ENCODE measurements at places on chromosomes 11 and 22.

DNA sequence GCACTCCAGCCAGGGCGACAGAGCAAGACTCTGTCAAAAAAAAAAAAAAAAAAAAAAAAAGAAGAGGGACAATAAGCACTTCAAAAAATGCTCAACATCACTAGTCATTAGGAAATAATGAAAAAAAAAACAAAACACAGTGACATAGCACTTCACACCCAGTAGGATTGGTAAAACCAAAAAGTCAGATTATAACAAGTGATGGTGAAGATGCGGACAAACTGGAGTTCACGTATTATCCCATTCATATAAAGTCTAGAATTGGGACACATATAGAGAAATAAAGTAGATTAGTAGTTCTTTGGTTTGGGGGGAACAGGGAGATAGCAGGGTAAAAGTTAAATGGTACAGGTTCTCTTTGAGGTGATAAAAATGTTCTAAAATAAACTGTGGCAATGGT, 64.6 kb downstream of the MRTFA start:
- no peak for DNase-seq

DNA sequence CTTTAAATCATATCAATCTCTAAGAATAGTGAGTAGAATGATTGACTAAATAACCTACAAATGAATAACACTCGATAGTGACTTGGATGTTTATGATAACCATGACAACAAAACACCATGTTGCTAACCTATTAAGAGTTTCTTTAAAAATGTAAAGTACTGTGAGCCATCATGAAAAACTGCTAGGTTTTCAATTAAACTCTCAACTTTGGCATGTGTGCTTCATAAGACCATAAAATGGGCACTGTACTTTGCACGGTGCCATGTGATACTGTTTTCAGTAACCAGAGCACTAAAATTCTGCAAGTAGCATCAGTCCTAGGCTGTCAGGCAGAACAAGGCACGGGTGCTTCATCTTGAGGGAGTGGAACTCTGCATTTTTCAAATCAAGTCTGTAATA, 96.2 kb upstream of the TRIM77 start:
- DNase-seq = no peak

- no peak for DNase-seq
These were observed 16.0 kb downstream of the FZD4 start for GRCh38 chr11:86938900-86939880.

GRCh38 chr11:67464411-67465188, 4.5 kb downstream of the TMEM134 start:
- peak; percentile 70 for DNase-seq

DNA sequence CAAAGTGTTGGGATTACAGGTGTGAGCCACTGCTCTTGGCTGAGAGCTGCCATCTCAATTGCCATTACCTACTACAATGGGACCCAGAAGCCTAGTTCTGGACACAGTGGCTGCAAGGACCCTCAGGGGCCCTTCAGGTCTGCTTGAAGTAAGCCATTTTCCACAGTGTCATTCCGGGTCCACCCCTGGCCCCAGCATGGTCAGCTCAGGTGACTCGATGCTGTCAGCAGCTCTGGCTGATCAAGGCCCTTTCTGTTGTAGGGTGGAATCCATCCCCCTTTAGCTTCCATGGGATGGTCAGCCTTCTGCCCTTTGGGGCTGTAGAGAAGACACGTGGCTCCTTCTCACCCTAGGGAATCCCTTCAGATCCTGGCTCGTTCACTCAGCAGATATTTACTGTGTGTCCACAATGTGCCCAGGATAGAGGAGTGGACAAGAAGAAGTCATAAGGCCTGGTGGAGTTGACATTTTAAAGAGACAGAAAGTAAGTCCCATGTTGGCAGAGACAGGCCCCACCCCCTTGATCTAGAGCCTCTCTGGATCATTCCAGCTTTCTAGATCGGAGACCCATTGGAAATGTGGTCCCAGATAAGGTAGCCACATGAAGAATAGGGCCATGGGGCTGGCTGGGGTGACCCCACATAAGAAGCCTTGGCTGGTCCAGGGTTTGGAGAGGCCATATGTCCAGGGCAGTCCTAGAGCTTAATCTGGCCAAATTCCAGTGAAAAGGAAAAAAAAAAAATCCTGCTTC, 15.1 kb upstream of the KAT5 start:
- DNase-seq = no peak

GRCh38 chr11:19868281-19868821, 155.7 kb downstream of the NAV2 start:
- peak; percentile 26 for DNase-seq

DNA sequence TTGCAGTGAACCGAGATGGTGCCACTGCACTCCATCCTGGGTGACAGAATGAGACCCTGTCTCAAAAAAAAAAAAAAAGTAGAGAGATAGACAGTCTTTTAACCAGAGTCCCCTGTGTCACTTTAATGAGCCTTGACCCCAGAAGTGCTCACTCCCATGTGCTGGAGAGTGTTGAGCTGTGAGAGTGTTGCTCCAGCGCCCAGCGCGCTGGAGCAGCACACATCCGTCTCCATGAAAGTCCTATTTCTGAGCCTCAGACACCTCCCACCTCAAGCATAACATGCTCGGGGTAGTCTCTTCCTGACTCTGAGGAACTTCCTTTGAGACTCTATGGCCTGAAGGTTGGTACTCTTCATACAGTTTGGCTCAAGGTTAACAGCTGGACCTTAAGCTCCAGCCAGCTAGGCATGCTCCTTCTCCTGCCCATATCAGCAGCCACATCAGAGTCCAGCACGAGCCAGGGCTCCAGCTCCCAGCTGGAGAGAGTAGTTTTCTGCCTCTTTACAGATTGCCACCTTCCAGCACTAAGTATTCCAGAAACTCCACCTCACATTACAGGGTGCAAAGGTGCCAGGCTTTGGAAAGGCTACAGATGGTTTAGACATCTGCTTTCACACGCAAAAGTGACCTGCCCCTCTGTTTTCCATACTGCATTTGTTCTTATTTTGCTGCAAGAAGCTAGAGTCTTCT, 29.4 kb upstream of the UBASH3B start:
- DNase-seq = no peak

- DNase-seq = peak; percentile 14
These were observed 3.0 kb upstream of the RFPL3 start for GRCh38 chr22:32354360-32355351.

DNA sequence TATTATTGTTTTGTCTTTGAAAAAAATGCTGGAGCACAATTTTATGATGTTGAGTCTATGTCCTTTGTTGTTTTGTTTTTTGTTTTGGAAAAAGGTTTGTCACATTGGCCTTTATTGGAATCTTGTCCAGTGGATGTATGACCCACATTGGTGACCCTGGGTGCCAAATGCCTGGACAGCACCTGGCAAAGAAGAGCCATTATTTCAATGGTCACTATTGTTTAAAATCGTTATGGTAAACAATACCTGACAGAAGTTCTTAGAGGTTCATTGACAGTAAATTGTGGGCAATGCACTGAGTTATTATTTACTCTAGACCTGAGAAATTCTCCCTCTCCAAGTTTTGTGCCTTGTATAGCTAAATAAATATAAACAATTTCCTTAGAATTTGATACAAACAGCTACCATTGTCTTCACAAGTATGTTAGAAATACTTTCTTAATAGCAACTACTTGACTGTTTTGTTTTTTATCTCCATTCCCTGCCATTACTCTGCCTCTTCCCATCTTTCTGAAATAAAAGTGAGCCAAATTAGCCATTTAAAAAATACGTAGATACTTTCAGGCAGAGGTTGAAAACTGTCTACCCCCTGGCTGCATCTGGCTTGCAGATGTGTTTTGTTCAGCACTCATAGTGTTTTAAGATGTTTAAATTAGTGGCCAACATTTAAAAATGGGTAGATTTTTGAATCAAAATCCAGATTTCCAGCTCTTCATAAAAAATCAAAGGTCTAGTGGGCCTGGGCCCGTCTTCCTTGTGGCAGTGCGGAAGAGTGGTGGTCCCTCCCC, 39.9 kb downstream of the BMAL1 start:
- DNase-seq = no peak

DNA sequence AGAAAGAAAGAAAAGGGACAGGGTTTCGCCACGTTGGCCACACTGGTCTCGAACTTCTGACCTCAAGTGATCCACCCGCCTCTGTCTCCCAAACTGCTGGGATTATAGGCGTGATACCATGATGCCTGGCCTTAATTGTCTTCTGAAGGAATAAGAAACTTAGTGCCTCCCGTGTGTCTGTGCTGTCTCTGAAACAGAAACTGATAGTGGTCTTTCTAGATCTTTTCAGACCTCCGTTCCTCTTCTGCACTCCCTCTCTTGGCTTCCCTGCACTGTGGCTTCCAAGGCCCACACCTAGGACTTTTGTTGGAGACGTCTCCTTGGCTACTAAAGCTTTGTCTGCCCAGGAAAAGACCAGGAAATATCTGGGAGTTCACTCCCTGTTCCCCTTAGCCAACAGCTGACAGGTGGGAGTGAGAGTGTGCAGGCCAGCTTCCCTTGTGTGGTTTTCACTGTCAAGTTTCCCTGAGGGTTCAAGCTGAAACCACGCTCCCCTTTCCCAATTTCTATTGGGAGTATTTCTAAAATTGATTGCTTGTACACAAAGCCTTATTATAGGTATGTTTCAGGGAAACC, 10.1 kb upstream of the HTR3B start:
- DNase-seq = no peak

- DNase-seq = no peak
These were observed 1.6 kb downstream of the PTPRCAP start for GRCh38 chr11:67435727-67436458.

DNA sequence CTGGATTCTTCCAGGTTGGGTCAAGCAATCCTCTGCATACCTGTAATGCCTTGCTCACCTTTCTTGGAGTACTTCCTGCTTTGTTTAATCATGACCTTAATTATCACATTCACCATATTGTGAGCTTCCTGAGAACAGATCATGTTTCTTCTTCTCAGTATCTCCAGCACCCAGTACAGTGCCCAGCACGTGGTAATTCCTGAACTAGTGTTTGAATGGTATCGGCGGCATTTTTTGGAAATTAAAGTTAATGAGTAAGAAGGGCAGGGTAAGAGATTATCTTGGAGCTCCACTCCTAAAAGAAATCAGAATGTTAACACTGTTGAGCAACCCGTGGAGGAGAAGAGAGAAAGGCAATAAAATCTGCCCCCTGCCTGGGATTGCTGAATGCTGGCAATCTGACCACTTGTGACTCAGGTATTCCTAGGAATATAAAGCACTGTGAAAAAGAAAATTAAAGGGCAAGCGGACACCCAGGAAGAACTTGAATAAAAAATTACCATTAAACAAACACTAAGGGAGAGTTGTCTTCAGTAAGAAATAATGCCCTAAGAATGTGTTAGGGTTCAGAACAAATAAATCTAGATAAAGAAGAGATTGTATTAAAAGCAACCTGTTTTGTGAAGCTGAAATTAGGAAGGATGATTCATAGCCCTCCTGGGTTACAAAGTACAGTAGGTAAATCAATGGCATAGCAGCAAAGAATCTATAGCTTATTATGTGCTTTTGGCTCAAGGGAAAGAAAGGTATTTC, 92.9 kb downstream of the PDHX start:
- peak; percentile 74 for DNase-seq

DNA sequence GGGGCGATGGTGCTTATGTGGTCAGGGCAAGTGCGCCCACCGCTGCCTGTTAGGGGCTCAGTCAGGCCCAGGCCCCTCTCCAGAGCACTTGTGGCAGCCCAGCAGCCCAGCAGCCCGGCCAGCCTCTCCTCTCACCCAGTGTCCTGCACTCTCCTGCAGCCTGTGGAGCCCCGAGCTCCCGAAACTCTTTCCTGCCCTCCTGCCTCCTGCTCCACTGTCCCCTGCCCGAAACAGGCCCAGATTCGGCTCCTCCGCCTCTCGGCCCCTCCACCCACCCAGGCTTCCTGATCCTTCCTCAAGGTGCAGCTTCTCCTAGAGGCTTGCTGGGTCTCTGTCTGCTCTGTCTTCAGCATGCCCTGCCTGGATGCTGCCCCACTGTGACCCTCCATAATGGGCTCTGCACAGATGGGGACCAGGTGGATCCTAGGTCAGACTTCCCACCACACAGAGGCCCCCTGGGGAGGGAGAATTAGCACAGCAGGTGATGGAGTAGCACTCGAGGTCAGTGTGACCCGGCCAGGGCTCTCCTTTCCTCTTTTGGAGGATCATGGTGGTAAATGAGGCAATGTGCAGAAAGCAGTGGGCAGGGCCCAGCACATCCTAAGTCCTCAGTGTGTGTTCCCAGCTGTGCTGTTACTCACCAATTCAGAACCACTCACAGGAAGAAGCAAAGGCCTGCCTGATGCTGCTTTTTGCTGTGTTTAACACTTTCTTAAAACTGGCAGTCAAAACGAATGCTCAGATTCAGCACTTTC, 18.6 kb upstream of the NAP1L4 start:
- DNase-seq = no peak

- no peak for DNase-seq
These were observed 872.0 kb downstream of the BRD1 start for GRCh38 chr22:48955351-48956311.

- no peak for DNase-seq
These were observed 6.4 kb downstream of the VPS51 start for GRCh38 chr11:65102142-65103095.
